ENCODE measurements at places on chromosomes 12 and 14.

GRCh38 chr12:126210448-126210847 is 1145.2 kb downstream of the AACS start:
- DNase-seq, result no peak

GRCh38 chr12:55392032-55392795 is 8.1 kb upstream of the OR6C65 start:
- no peak for DNase-seq

DNA sequence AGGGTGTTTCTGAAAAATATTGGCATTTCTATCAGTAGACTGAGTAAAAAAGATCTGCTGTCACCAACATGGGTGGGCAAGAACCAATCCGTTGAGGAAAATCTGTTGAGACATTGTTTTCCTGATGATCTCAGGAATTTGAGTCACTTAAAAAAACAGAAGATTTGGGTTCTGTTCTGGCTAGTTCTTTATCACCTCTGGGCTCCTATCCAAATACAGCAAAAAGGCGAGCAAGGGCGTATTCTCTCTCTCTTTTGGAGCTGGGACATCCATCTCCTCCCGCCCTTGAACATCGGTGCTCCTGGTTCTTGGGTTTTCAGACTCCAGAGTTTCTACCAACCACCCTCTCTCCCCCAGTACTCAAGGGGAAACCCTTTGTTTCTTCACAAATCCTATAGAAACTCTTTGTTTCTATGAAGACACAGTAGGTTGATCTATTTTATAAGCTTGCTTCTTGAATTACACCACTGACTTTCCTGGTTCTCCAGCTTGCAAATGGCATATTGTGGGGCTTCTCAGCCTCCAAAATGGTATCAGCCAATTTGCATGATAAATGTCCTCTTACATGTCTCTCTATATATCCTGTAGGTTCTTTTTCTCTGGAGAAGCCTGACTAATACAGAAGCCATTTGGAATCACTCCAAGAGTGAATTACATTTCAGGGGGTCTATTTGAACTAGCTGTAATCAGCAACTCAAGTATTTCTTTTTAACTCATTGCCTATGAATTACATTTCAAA is 263.9 kb upstream of the TMTC1 start:
- no peak for DNase-seq

DNA sequence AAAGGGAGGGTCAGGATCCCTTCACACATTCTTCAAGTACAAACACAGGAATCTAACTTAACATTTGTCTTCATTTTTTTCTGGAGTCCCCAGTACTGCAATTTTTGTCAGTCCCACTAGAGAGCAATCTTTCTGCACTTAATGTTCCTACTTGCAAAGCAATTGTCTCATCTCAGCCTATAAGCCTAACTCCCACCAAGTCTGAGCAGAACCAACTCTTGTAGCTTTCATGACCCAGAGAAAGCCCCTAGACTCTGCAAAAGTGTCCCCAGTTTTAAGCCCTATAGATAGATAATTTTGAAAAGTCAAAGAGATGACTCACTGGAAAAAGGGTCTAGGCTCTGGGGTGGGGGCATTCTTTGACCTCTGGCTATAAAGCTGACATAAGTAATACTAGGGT is 1.8 kb upstream of the ZBTB39 start:
- DNase-seq, result peak; percentile 48

DNA sequence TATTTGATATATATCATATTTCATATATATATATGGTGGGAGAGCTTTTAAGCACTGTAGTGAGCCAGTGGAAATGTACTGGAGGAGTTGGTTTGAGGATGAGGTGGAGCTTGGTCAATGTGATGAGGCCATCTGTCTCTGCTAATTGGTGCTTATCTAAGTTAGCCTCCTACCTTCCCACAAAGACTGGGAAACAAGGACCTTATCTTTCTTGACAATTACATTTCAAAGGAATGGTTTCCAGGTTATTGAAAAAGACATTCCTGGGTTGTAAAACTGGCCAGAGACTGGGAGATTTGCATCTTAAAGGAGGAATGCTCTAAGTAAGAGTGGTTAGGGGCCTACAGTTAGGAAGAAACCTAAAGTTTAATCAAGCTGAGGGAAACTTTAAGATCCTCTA is 212.8 kb upstream of the SYT1 start:
- DNase-seq, result no peak

DNA sequence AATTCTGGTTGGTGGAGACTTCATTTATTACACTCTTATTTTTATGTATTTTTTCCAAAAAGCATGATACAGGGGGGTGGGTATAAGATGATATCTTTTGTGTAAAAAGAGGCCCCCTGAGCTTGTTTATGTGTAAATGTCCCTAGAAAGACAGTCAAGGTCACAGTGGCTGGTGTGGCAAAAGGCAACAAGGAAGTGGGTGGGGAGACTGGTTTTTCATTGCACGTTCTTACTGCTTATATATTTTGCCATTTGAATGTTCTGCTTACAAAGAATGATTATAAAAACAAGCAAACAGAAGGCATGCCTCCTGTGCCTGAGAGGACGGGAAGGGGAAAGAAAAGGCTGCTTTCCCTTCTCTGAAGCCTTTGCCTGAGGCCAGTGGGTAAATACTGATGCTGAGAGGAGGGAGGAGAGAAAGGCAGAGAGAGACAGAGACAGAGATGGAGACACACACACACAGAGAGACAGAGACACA is 24.1 kb upstream of the ADIPOR2 start:
- DNase-seq, result no peak

- DNase-seq, result no peak
Measured at GRCh38 chr12:124812979-124813378, 50.7 kb downstream of the SCARB1 start.

DNA sequence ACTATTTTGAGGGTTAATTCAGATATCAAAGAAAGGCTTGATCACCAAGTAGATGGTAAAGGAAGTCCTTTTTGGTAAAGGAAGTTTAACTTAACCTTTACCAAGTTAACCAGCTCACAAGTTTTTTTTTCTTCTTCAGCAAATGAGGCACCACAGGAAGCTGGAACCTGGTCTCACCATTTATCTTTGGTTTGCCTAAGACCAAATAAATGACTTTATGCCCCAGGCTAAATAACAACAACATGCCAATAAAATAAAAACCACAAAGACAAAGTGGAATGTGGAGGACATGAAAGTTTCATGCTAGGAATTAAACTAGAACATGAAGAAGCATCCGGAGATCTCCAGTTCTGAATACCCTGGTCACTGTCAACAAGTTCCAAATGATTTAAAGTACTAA is 116.8 kb upstream of the PRICKLE1 start:
- DNase-seq, result no peak

DNA sequence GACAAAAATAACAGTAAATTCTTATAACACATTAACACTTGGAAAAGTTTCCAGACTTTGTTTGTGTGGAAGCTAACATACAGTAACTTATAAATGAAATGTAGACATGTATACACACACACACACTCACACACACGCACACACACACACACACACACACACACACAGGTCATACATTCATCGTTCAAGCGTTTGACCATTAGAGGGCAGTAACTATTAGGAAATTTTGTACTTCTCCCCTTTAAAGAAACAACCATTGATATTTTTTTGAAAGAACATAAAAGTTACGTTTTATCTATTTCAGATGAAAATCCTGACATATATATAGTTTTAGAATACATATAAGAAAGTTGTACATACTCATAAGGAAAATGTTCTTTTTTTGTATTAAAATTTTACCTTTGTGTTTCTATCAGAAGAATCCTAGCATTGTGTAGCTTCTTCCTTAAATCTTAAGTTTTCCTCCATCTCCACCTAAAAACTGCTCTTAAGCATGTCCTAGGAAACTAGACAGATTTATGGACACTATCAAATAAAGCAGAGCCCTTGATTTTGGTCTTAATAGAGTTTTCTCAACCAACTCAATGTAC is 29.0 kb downstream of the PTPRQ start:
- DNase-seq, result peak; percentile 36
